D341Med (cell line): ENCODE measurements at places on chromosomes 4 and X.
A peak's percentile ranks its signal among the peaks of the same experiment; 100 is the strongest.

DNA sequence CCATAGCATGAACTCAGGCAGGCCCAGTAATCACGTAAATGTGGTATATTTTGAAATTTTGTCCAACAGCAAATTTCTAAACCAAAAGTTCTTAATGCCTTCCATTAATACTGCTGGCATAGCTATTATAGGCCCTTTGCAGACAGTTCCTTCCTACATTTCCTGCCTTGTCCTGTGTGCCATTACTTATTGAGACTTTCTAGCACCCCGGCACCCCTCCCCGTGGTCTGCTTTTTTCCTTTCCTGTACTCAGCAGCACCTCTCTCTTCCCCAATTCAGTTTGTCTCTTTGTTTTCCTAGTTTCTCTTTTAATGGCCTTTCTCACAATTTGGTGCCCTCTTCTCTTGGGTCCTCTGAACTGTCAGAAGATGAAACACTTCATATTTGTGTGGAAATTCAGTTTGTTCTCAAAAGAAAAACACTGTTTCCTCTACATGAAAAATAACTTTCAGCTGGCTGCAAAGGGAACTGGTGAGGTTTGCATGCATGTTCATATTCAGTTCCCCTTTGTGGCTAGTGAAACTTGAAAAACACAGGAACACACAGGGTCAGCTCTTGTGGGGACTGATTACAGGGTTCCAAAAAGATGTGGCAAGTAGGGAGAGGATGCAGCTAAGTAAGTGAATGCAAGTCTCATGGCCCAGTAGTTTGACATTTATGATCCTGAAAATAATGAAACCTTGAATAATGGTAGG, 17.1 kb downstream of the GPR34 start:
- DNase-seq = no peak

- no peak for DNase-seq
Observed at GRCh38 chr4:87527431-87528220, 1.6 kb downstream of the SPARCL1 start.

DNA sequence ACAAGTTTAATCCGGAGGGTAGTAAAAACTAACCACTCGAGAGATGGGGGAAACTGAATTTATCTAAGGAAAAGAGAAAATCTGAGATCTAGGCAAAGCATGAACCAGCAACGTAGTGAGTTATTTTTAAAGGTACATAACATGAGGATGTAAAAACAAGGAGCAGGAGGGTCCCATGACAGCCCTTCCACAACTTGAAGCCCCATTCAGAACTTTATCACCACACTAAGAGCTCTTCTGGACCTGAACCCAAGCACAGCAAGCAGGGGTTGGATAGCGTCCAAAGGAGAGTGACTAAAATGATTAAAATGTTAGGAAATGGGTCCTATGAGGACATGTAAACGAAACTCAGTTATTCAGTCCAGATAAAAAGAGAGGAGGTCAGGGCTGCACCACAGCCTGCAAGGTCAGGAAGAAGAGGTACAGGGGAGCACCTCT, 16.2 kb downstream of the SH3RF1 start:
- no peak for DNase-seq

DNA sequence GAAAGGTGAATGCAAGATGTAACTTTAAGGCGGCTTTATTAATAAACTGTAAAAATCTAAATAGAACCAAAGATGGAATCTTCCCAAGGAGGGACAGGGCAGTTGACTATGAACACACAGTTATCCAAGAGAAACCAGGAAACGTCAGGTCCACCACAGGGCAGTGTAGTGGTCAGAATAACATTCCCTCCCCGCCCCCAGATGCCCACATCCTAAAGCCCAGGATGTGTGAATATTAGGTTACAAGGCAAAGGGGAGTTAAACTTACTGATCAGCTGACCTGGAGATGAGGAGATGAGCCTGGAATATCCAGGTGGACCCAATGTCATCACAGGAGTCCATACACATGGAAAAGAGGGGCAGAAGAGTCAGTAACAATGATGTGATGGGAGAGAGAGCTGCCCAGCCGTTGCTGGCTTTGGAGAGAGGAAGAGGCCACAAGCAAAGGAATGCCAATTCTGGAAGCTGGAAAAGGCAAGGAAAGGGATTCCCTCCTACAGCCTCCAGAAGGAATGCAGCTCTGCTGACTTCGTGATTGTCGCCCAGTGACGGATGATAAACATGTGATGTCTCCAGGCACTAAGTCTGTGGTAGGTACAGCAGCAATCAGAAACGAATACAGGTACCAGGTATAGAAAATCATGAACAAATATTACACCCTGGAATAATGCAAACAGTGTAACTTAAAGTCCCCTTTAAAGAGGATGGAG, 5.2 kb downstream of the SH3KBP1 start:
- no peak for DNase-seq

GRCh38 chrX:134688839-134689238, 30.6 kb upstream of the PLAC1 start:
- DNase-seq = no peak

DNA sequence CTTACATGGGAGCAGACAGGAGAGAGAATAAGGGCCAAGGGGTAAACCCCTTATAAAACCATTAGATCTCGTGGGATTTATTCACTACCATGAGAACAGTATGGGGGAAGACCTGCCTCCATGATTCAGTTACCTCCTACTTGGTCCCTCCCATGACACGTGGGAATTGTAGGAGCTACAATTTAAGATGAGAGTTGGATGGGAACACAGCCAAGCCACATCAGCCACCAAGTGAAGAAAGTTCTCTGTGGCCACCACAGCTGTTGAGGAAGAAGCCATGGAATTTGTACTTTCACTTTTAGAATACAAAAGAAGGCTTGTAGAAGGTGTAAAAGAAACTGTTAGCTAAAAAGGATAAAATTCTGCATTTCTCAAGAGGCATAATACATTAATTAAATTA, 67.0 kb upstream of the CXorf51A start:
- DNase-seq = no peak

DNA sequence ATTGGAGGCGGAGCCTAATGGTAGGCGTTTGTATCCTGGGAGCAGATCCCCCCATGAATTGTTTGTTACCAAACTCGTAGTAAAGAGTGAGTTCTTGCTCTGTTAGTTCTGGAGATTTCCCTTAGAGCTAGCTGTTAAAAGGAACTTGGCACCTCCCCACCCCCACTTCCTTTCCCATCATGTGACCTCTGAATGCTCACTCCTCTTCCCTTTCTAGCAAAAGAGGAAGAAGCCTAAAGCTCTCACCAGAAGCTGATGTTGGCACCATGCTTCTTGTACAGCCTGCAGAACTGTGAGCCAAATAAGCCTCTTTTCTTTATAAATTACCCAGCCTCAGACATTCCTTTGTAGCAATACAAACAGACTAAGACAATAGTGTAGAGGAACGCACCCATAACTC, 13.8 kb upstream of the ATOH1 start:
- no peak for DNase-seq

GRCh38 chrX:16822723-16823122, 36.5 kb downstream of the TXLNG start:
- DNase-seq = no peak

DNA sequence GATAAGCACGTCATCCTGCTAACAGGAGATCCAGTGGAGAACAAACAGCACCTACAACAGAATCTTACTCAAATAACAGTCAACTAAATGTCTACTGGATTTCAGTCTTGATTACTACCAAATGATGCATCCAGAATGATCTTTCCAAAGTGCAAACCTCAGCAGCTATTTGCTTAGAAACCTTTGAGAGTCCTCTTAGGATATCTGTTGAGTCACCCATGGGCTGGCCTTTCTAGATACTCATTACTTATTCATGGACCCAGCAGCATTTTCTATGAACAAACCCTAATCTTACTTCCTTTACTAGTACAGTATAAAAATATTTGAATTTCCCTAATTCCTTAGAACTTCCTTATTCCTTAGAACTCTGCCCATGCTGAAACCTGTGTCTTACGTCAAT, 118.5 kb upstream of the PABPC4L start:
- no peak for DNase-seq

- DNase-seq = no peak
Observed at GRCh38 chrX:126065901-126066660, 100.0 kb downstream of the DCAF12L2 start.

DNA sequence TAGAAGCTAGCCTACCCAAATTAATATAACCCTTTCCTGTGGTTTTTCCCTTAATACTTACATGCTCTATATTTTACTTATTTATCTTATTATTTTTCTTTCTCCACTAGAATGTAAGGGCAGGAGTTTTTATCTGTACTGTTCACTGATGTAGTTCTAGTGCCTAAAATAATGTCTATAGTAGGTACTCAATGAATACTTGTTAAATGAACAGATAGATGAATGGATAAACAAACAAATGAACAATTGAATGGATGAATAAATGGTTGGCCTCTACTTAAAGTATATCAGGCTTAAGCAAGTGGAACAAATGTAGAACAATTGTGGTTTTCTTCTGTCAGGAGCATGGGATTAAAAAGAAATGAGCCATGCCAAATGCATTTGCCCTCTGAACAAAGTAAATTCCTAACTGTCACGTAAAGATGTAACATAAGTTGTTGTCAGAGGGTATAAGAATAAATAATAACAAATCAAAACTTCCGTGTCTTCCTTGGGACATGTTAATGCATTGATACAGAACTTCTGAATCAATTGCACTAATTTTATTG, 54.1 kb downstream of the SYTL5 start:
- DNase-seq = no peak

GRCh38 chr4:125350470-125351135, 35.8 kb downstream of the FAT4 start:
- DNase-seq = no peak

DNA sequence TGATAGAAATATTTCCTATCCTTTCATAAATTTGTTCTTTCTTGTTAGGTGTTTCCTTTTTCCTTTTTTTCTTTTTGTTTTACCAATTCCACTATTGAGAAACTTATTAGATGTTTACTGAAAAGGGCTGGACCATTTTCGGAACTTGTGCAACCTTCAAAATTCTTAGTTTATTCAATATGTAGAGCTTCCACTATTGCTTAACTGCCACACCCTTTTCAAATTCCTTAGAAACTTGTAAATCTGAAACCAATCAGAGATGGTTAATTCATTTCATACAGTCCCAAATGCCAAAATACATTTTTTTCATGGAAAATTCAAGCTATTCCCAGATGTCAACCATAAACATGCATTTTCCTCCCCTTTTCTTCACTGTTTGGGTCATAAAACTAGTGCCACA, 66.1 kb upstream of the SLC39A8 start:
- DNase-seq = no peak

DNA sequence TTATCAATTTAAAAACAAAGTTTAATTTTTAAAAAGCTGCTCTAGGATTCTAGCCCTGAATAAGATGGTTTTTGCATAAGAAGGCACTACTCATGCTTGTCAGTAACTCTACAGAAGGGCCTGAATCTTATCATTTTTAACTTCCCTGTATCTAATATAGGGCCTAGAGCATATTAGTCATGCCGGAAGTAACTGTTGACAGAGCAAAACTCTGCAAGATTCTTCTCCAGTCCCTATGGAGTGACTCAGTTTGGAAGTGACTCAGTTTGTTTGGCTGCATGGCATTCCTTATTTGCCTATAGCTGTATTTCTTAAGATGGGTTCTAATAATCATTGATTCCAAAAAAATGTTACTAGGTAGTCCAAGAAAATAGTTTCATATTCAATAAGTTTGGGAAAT, 431.8 kb upstream of the HTR2C start:
- DNase-seq = no peak

GRCh38 chr4:16225863-16226815, at the start of gene TAPT1:
TAPT1 (minus strand) TSS chr4:16226471; CDS start chr4:16226457, 14 bp downstream.
- DNase-seq = peak; percentile 92

DNA sequence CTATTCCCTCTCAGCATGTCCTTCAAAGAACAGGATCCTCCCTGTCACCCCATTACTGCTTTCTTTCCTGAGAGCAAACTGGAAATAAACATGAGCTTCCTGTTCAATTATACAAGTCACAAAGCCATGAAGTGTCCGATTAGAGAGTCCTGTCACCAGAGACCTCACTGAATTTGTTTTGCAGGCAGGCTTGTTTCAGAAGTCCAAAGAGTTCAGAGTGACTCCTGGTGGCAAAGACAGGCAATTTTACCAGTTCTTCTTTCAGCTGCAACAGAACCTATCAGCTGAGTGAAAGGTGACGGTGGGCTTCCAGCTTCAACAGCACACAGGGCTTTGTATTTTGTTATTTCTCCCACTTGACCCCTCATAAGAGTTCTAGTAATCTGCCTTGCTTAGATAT, 6.4 kb downstream of the ELK1 start:
- no peak for DNase-seq

DNA sequence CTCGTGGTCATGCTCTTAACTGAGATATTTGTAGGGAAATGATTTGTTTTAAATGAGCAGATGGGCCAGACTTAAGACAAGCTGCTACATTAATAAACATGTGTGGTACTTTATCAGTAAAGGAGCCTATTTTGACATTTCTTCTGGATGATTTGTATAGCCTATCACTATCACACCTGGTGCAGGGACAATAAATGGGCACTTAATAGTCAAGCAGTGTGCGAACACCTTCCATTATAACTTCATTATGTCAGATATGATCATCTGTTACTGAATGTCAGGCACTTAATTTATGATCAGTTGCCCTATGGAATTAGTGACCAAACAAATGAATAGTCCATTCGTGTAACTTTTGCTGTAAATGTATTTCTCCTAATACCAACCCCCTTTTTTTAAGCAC, 628.8 kb downstream of the ADGRL3 start:
- DNase-seq = no peak

GRCh38 chr4:86512631-86513030, 81.5 kb upstream of the PTPN13 start:
- DNase-seq = no peak

DNA sequence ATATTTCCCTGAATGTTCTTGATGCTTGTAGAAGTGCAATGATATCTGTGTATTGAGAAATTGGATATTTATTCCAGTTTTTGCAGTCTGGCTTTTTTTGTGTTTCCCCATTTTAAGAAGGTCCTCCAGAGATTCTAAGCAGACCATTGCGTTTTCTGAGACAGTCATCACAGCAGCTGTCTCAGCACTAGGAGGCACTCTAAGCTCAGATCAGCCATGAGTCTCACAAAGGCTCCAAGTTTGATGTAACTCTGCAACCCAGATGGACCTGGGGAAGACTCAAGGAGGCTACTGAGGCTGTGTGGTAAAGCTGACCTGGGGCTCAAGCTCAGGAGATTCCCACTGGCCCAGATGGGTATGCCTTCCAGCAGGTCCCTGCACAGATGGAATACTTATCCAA, 89.3 kb upstream of the CYLC1 start:
- DNase-seq = no peak

DNA sequence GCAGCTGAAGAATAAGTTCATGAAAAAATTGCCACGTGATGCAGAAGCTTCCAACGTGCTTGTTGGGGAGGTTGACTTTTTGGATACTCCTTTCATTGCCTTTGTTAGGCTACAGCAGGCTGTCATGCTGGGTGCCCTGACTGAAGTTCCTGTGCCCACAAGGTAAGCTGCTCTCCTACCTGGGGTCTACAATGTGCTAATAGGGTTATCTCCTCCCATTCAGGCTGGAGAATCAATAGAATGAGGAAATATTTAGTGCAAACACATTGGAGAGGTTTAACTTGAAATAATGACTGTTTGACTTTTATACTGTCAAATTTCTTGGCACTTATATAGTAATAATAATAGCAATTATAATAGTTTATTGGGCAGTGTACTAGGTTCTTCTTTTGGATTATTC, 101.8 kb downstream of the SLC4A4 start:
- DNase-seq = no peak

GRCh38 chr4:5999830-6000365, 18.3 kb downstream of the C4orf50 start:
- DNase-seq = no peak
